Renal cortex interstitium (tissue), 15 donors: ENCODE measurements at places on chromosomes 16 and 17.

GRCh38 chr16:22092143-22092933, at the start of gene VWA3A:
TSS of gene VWA3A (plus strand) at chr16:22092541. CDS start at chr16:22092638, 97 bp downstream.
- DNase-seq = peak; percentile 37

GRCh38 chr17:14762736-14763479, 462.0 kb downstream of the HS3ST3B1 start:
- DNase-seq = no peak

- DNase-seq = no peak
These were observed 16.4 kb downstream of the FAM20A start for GRCh38 chr17:68584581-68585303.

GRCh38 chr16:4115209-4115948, 863 bp downstream of the ADCY9 start:
- peak; percentile 51 for DNase-seq
